ENCODE measurements at places on chromosomes 5 and 9.
A peak's percentile ranks its signal among the peaks of the same experiment; 100 is the strongest.

DNA sequence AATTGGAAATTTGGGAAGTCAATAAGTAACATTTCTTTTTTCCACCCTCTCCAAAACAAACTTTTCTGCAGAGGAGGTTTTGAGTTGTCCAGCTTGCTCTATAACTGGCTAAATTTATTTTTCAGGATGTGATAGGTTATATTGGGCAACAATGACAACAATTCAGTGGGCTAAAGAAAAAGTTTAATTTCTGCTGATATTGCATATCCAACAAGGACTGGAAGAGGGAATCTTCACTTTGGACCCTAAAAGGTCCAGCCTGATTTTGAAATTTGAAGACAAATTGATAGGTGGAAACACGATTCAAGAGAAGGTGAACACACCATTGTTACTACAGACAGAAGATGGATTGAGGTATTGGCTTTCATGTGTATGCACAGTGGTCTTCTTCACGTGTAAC lies 393.1 kb downstream of the BRINP1 start:
- DNase-seq, result no peak

- DNase-seq, result no peak
These were observed 79.5 kb upstream of the MSX2 start for GRCh38 chr5:174644923-174645322.

GRCh38 chr5:172902497-172903472 lies 56.4 kb upstream of the RPL26L1 start:
- DNase-seq, result no peak

GRCh38 chr9:7489036-7489435 lies 310.5 kb downstream of the DMAC1 start:
- DNase-seq, result peak; percentile 59

GRCh38 chr5:123808461-123809380 lies 296.7 kb downstream of the CSNK1G3 start:
- no peak for DNase-seq

DNA sequence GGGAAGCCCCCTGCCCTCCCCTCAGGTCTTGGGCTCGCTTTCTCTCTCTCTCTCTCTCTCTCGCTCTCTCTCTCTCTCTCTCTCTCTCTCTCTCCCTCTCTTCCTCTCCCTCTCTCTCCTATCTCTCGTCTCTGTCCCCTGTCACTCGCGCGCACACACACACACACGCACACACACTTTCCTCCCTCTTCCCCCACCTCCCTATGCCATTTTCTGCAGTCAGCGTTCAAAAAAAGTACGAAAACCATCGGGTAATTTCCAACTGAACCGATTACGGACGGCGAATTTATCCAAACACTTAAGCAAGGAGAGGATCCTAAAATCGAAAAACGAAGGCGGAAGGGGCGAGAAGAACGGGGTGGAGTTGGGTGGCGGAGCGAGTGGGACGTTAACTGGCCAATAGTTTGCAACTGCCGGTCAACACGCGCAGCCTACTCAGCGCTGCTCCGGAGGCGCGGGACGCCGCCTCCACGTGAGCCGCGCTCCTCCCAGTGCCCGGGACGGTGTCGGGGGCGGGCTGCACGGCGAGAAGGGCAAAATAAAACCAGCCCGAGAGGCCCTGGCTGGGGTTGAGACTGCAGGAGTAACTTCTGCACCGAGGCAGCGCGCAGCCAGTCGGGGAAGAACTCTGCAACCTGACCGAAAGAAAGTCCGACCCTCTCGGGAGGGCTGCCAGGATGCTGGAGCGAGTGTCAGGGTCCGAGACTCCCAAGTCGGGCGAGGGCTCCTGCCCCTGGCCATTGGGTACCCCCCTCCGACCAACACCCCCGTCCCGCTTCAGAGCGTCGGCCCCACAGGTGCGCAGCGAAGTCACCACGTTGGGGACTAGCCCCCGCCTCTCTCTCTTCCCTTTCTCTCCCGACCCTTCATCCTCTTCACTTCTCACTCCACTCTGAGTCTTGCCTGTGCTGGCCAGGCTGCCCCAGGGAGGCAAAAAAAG lies 24.9 kb upstream of the ELAVL2 start:
- DNase-seq, result peak; percentile 75

DNA sequence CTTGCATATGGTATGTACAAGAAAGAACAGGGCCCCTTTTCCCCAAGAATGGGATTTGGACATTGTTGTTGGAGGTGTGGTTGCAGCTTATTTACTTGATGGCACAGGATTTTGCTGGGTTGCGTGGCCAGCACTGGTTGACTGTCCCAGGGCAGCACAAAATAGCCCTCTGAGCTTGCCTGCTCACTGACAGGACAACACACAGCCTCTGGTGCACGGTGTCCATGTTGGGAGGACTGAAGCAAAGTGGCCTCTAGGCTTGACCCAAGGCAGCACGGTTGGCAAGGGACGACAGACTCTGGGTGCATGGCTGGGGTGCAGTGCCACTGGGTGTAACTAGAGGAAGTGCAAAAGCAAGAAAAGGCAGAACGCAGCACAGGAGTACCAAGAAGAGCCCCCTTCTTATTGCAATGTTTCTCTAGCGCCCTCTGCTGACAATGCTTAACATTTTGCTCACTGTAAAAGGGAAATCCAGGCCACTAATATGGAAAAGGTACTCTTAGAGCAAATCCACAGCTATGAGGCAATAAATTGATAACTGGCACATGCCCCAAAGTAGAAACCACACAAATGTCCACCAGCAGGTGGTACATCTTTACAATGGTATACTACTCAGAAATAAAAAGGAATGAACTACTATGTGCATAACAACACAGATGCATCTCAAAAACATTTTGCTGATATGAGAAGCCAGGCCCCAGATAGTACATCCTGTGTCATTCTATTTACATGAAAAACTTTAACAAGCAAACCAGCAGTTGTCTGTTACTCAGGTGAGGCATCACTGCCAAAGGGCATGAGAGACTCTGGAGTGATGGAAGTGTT lies 47.4 kb upstream of the BARX1 start:
- DNase-seq, result peak; percentile 75

DNA sequence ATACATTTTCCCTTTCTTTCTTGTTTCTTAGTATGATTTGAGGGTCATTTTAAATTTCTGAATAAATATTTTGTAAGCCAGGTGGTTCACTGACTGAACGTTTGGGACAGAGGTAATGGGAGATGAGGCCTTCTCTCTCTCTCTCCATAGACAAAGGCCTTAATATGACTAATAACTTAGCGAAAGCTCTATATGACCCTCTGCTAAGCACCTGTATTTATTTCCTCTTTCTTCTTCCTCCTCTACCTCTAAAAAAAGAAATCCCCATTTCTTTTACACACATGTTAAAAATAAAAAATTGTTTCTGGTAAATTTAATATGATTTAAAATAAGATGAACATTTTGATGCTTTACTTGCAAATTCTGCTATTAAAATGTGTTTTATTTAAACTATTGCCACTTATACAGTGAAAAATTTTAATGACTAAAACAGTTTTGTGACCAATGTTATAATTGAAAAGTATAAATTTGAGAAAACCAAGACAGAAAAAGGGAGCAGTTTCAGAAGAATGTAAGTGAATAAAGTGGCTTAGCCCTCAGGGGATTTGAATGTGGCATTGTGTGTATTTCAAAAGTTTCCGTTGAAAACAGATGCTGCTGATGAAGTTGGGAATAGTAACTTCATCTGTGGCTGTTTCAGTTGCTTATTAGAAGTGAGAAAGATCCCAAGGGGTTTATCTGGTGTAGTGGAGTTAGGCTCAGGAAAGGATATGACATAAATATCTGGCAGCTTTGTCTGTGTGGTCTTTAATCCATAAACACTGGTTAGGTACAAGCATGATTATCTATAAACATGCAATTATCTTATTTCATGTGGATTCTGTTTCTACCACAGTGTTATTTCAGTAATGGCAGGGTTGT lies 128.6 kb upstream of the GRHPR start:
- DNase-seq, result peak; percentile 39

- DNase-seq, result no peak
These were observed 3.3 kb upstream of the MAN1B1 start for GRCh38 chr9:137083394-137084004.

- DNase-seq, result no peak
These were observed 30.7 kb downstream of the UHRF2 start for GRCh38 chr9:6443661-6444060.

DNA sequence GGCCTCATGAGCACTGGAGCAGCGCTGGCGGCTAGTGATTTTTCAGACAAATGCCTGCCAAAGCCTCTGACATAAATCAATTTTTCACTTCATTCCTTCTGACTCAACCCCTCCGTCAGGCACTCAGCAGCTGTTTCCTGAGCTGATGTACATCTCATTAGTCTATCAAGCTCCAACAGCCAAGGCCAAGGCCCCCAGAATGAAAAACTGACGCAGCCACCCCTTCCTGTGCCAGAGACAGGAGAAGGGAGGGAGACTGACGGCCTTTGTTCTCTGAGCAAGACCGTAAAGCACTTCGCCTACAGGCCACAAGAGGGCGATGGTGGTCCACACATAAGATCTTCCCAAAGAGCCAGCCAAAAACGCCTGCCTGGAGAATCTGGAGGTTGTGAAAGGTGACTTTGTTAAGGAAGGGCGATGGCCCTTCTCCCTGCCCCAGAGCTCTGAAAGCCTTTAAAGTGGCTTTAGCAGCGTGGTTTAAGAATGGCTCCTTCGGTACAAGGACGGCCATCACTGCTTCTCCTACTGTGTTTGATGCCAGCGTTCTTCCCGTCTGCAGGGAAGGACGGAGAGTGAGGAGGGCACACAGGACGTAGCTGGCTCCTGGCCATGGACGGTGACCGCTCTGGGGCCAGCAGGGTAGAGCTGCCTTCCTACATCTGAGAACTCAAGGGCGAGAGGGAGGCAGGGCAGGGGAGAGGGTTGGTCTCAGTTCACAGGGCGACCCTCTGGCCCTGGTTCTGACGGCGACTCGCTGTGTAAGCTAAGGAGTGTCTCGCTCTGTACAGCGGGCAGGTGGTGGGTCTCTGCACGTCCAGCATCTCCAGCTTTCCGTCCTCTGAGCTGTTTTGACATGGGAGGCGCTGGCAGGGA lies 37.0 kb downstream of the ALG2 start:
- peak; percentile 87 for DNase-seq

GRCh38 chr9:128636024-128636390 lies 20.6 kb downstream of the DYNC2I2 start:
- DNase-seq, result peak; percentile 20

Measured in NCI-H2081 (cell line).